ENCODE measurements at places on chromosomes 7 and 10.

- DNase-seq = no peak
Observed at GRCh38 chr10:600876-601659, 88.4 kb downstream of the DIP2C start.

GRCh38 chr7:99270702-99271101 lies 1.9 kb upstream of the MYH16 start:
- peak; percentile 46 for DNase-seq

DNA sequence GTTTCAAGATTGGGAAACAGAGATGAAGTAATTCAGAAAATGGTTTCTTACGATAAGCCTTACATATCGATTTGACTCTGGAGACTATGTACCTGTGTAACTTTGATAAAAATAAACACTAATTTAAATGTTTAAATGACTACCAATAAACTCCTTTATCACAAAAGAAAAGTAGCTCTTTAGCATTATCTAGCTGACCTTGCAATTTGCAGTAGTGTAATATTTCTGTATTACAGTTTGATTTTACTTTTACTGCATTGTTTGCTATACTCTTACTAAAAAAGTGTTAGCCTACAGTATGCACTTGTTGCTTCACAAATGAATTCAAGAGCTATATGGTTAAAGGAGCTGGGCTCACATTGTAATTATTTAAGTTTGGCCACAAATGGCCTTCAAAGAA lies 77.8 kb upstream of the ZNF804B start:
- no peak for DNase-seq

GRCh38 chr7:95549818-95550529 lies 46.3 kb downstream of the PDK4 start:
- peak; percentile 36 for DNase-seq

DNA sequence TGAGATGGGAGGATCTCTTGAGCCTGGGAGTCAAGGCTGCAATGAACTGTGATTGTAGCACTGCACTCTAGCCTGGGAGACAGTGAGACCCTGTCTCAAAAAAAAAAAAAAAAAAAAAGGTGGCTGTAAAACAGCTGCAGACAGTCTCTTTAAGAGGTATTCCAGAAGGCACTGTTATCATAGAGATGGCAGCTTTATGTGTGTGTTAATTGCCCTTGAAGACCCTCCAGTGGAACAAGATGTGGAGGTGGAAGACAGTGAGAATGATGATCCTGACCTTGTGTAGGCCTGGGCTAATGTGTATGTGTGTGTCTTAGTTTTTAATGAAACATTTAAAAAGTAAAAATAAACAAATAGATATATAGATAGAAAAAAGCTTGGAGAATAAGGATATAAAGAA lies 66.0 kb downstream of the ZNF487 start:
- no peak for DNase-seq

GRCh38 chr7:30671793-30672465 lies 10.3 kb downstream of the CRHR2 start:
- peak; percentile 71 for DNase-seq

- DNase-seq = no peak
Observed at GRCh38 chr10:78896159-78896928, 172.4 kb upstream of the ZMIZ1 start.

- no peak for DNase-seq
Observed at GRCh38 chr10:48491392-48492139, 113.3 kb downstream of the ARHGAP22 start.

DNA sequence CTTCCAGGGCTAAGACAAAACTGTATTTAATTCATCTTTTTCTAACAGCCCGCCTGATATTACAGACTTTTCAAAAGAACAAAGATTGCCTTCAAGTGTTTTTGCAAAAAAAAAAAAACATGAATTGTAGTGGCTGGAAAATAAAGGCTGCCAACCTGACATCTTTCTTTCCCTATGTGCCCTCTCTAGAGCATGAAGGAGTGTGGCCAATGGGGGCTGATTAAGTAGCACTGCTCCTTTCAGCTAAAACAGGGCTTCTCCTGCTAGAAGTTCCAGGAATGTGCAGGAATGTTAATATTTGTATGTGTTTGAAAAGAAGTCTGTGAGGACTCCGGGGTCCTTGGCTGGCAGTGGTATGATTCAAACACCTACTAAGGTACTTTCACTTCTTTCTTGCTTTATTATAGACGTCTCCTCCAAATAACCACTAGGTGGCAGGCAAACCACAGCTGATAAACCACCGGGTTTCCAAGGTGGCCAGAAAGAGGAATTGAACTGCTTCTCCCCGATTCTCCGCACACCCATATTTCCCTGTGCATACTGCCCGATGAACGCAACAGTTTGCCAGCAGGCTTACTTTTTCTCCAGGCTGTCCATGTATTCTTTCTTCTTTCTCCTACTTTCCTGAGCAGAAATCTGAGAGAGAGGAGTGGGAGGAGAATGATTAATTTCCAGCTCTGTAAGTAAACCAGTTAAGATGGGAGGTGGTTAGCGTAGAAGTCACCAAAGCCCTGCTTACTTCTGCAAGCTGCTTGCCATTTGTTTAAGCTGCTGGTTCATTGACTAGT lies 56.8 kb upstream of the DGKI start:
- DNase-seq = peak; percentile 67
